ENCODE measurements at places on chromosomes 11 and 22.
A peak's percentile ranks its signal among the peaks of the same experiment; 100 is the strongest.

DNA sequence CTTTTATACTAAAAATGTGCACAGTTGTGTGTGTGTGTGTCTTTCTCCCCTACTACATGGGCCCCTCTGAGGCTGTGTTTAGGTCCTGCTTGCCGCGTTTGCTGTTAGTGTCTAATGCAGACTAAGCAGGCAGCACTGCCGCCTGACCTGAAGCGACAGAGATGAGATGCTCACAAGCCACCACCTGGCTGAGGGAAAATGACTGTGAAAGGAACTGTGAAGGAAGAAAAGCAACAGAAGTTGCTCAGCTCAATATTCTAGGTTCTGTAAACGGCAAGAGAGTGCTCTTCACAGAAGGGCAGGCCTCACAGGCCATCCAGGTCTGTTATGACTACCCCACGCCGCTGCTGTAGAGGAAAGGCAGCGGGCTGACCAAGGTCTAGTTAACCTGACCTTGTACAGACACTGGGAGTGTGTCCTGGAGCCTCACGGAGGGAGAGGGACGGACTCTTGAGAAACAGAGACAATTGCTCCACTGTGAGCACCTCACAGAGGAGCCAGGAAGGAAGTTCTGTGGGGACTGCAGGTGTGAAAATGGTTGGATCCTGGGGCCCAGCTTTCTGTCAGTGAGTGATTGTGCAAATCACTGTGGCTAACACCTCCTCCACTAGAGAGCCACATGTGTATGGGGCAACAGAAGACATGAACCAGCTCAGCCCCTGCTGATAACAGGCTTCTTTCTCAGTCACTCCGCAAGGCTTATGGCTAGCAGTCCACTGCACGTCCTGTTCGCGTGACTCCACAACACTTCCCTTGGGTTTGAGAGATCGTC, 31.3 kb upstream of the YPEL1 start:
- peaks cover 15% of the 10 kb centered on the region for H3K36me3 ChIP-seq
- no peaks in the 10 kb centered on the region for H3K27me3 ChIP-seq
- H3K4me3 ChIP-seq: no peak overlapping the region

- no peak for DNase-seq
- H3K27ac ChIP-seq: no peak overlapping the region
- H3K4me3 ChIP-seq: no peak overlapping the region
- no peaks in the 10 kb centered on the region for H3K36me3 ChIP-seq
Measured at GRCh38 chr11:77457340-77457739, 16.6 kb downstream of the PAK1 start.

DNA sequence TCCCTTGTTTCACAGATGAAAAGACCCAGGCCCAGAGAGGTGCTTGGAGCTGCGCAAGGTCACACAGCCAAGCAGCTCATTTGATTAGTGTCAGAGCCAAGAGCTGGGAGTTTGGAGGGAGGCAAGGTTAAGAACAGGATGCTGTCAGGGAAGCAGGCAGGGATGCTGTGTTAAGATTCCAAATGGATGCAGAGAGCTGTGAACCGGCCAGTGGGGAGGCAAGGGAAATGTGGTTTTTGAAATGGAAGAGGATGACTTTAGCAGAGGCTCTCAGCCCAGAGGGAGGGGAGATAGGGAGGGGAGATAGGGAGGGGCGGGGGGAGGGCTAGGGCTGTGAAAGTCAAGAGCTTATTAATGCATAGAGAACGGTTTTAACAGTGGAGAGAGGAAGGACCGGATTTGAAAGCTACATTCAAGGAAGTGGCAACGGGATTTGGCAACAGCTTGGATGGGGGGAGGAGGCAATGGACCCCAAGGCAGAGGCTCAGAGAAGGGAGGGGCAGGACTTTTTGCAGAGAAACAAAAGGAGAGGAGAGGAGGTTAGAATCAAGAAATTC, 13.0 kb downstream of the RTN4RL2 start:
- H3K27me3 ChIP-seq: peaks cover 60% of the 10 kb centered on the region
- no peak overlapping the region for H3K4me3 ChIP-seq
- no peak for DNase-seq
- H3K36me3 ChIP-seq: no peaks in the 10 kb centered on the region

DNA sequence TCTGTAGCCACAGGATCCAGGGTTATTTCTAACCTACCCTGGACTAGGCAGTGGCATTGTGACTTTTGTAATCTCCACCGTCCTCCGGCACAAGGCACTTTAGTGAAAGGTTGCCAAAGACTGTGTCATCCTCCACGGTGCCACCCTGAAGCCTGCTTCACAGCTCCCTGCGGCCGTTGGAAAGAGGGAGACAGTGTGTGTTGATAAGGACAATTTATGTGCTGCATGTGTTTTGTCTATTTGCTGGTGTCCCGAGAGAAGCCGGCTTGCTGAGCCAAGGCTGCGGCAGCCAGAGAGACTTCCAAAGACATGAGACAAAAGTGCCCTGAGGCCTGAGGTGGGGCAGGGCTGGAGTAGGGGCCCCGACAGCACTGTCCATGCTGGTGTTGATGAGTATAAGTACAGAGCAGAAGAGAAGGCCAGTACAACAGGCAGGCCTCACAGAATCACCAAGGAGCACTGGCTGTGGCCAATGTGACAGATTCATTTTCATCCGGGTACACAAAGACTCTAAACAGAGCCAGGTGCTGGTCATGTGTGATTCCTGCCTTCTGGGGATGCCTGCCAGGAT, 40.9 kb downstream of the GALNT18 start:
- no peaks in the 10 kb centered on the region for H3K36me3 ChIP-seq
- DNase-seq: no peak
- no peak overlapping the region for H3K27ac ChIP-seq
- H3K4me3 ChIP-seq: no peak overlapping the region
- peaks cover 31% of the 10 kb centered on the region for H3K4me1 ChIP-seq

- DNase-seq: no peak
- no peaks in the 10 kb centered on the region for H3K36me3 ChIP-seq
- H3K4me1 ChIP-seq: no peaks in the 10 kb centered on the region
- H3K27me3 ChIP-seq: no peaks in the 10 kb centered on the region
- H3K27ac ChIP-seq: no peak overlapping the region
Measured at GRCh38 chr11:9180784-9181183, 84.4 kb downstream of the DENND5A start.

DNA sequence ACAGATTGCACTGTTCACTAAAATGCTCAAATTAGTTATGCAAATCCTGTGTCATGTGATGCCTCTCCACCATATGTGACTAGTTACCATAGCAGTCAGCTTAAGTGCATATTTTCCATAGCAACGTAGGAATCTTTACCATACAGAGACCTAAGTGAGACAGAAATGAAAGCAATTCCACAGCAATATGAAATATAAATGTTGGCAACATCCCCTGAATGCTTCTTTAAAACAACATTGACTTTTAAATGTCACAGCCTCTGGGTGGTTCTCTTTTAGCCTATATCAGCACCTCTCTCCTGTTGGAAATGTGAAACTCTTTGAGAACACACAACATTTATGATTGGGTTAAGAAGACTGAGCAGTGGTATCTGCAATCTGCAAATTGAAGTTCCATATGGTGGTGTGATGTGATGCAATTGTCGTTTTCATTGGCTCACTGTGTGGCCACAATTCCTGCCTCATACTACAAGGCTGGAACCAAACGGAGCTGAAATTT, 814.6 kb downstream of the DLG2 start:
- no peaks in the 10 kb centered on the region for H3K4me1 ChIP-seq
- no peaks in the 10 kb centered on the region for H3K27me3 ChIP-seq
- H3K27ac ChIP-seq: no peak overlapping the region
- H3K36me3 ChIP-seq: no peaks in the 10 kb centered on the region

DNA sequence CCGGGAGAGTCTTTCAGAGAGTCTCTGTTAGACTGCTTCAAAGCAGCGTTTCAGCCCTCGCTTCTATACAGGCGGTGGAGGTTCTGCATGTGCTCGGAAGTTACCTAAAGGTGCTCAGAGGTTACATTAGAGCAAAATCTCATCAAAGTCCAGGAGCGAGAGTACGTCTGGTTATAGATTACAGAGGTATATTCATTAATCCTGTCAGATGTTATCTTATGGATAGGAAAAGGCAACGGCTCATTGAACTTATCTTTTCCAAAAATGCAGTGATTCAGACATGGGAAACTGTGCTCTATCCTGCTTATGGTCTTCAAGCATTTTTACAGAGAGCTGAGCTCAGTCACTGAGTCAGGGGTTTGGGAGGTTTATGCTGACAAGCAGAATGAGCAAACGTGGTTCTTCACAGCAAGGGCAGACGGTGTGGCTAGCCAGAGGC, 9.1 kb upstream of the ZBED5 start:
- H3K4me3 ChIP-seq: no peak overlapping the region
- H3K4me1 ChIP-seq: no peaks in the 10 kb centered on the region
- no peak overlapping the region for H3K27ac ChIP-seq
- no peaks in the 10 kb centered on the region for H3K36me3 ChIP-seq
- no peak for DNase-seq

DNA sequence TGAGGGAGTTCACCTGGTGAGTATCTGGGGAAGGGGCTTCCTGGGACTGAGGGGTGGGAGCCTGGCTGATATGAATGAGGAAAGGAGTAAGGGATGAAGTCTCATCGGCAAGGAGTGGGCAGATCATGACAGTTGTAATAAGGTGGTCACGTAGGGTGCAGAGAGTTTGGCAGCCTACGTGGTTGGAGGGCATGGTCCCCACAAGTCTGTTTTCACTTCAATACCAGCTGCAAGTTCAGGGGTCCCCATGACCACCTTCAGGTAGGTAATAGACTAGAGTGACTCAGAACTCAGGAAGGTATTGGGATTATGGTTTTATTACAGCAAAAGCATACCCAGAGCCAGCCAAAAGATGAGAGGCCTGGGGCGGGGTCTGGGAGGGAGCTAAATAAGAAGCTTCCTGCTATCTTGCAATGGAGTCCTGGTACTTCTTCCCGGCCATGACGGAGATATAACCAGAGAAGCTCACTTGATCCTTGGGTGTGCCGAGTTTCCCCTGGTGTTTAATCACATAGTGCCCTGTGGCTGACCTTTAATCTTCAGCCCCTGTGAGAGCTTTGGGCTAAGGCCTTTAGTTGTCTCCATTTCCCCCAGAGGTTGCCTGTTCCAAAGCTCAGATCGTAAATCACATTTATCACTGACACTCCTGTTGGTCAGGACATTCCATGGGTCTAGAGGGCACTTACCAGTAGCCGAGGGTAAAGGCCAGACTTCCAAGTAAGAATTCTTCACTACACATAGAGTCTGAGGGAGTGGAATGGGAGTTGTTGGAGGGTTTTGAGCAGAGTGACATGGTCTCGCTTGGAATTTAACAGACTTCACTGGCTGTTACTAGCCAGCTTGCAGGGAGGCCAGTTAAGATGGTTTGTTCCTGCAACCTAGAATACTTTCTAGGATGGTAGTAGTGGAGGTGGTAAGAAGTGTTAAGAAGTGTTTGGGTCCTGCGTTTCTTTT, 9.1 kb downstream of the SLC3A2 start:
- H3K36me3 ChIP-seq: peaks cover 16% of the 10 kb centered on the region
- peaks cover 11% of the 10 kb centered on the region for H3K4me1 ChIP-seq
- no peaks in the 10 kb centered on the region for H3K27me3 ChIP-seq
- no peak overlapping the region for H3K4me3 ChIP-seq
- no peak for DNase-seq
- peak overlapping the region; percentile 8 for H3K27ac ChIP-seq

- peak overlapping the region; percentile 98 for H3K27ac ChIP-seq
- H3K4me3 ChIP-seq: no peak overlapping the region
- peaks cover 39% of the 10 kb centered on the region for H3K4me1 ChIP-seq
- H3K27me3 ChIP-seq: no peaks in the 10 kb centered on the region
Measured at GRCh38 chr11:18320617-18321016, 1.3 kb downstream of the HPS5 start.

GRCh38 chr22:24303007-24303406, 32.4 kb downstream of the SPECC1L start:
- H3K4me1 ChIP-seq: peaks cover 28% of the 10 kb centered on the region
- H3K27ac ChIP-seq: no peak overlapping the region
- H3K36me3 ChIP-seq: peaks cover 26% of the 10 kb centered on the region
- DNase-seq: no peak
- no peak overlapping the region for H3K4me3 ChIP-seq

GRCh38 chr11:128161994-128162393, 425.4 kb downstream of the ETS1 start:
- no peak for DNase-seq
- peaks cover 10% of the 10 kb centered on the region for H3K4me1 ChIP-seq
- no peak overlapping the region for H3K4me3 ChIP-seq
- no peaks in the 10 kb centered on the region for H3K27me3 ChIP-seq
- H3K36me3 ChIP-seq: no peaks in the 10 kb centered on the region

DNA sequence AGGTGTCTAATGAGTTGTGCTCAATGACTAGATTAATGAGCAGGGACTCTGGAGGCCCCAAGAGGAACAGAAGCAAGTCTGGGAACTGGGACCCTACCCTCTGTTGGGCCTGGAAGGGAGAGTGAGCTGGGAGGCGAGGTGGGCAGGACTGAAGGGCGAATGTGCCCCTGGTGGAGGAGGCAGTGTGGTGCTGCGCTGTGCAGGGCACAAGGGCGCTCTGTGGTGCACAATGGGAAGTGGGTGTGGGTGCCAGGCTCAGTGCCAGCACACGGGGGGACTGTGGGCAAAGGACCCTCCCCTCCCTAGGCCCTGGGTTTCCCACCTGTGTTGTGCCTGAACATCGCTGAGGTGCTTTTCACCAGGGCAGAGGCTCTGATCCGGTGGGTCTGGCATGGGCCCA, 57.5 kb upstream of the TTLL12 start:
- no peaks in the 10 kb centered on the region for H3K36me3 ChIP-seq
- DNase-seq: no peak
- H3K4me1 ChIP-seq: no peaks in the 10 kb centered on the region

GRCh38 chr11:63511048-63511748, 5.3 kb downstream of the LGALS12 start:
- no peaks in the 10 kb centered on the region for H3K27me3 ChIP-seq
- DNase-seq: no peak
- H3K4me3 ChIP-seq: no peak overlapping the region

DNA sequence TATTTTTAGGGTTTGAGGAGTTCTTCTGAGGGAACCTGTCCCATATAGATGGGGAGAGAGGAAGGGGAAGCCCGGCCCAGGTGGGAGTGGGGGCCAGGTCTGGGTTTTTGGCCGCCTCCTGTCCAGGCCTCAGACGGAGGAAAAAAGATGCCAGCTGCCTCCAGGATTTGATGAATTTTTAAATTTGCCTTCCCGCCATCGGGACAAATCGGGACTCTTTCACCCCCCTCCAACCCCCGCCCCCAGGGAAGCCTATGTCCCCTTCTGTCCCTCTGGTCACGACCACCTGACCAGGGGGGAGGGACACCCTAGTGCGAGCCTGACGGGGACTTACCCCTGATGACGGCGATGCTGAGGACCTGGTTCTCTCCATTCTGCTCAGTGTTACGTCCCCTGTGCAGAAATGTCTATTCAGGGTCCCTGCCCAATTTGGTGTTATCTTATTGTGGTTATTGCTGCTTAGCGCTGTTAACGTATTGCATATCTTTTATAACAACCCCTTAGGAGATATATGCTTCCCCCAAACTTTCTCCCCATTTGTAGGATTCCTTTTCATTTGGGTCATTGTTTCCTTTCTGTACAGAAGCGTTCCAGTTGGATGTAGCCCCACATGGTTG, 115.9 kb upstream of the GRK3 start:
- H3K36me3 ChIP-seq: no peaks in the 10 kb centered on the region
- H3K27me3 ChIP-seq: no peaks in the 10 kb centered on the region
- H3K27ac ChIP-seq: peak overlapping the region; percentile 84
- H3K4me3 ChIP-seq: peak overlapping the region; percentile 78

Measured in tibial nerve (tissue), 4 donors.